ENCODE measurements at places on chromosomes 6 and 20.

DNA sequence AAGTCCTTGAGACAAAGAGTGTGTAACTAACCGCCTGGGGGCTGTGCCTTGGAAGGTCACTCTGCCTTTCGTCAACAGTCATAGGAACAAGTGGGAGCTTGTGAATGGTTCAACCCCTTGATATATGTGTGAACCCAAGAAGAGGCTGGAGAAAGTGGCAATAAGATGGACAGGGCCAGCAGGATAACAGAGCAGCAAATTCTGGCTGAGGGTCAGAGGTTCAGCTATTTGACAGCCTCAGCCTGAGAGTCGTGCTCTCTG, 54.9 kb downstream of the CPNE5 start:
- no peak for DNase-seq

GRCh38 chr6:141056945-141057625, 1075.6 kb upstream of the GJE1 start:
- DNase-seq: no peak

DNA sequence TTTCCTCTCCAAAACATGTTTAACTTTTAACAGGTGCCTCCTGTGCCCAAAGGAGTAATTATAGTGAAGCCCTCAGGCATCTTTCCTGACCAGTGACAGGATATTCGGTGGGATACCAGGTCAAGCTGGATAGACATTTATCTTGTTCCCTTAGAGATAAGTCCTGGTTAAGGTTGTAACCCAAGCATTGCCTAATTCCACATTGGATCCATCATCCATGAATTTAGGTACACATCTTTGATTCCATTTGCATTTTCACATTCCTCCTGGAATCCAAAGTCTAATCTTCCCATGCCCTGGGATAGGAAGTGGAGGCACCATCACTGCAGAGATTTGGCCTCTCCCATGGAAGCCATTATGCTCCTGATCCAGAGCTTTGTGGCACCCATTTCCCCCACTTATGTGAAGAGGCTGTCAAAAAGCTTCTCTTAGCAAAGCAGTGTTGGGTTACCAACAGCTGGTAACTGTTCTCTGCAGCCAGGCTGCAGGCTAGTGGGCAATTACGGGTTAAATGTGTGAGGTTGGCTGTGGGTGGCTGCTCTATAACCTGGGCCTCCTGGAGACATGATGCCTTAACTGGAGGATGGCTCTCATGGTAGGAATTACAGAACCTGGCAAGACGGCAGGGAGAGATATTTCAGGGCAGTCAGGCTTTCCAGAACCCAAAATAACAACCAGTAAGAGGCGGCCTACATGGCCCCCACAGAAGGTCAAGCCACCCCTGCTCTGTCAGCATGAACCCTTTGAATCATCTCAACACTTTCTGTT, 96.9 kb upstream of the VGLL2 start:
- no peak for DNase-seq

- DNase-seq: no peak
Measured at GRCh38 chr6:165031502-165031901, 277.9 kb downstream of the C6orf118 start.

DNA sequence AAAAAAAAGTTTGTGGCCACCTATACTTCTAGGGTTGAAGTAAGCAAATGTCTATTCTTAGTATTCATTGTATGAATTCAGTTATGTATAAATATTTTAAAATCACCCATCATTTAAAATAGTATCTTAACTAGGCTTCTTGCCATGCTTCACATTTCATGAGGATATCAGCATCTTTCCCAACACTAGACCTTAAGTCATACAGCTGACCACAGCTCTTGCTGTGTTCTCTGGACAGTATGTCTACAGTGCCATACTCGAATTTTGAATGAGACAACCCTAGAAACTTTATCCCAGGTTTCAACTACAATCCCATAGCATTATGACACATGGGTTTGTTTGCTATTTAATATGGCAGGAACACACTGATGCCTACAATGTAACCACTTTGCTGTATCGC, 5.2 kb downstream of the TXNDC5 start:
- no peak for DNase-seq

GRCh38 chr6:31717499-31718222, 2.5 kb downstream of the LY6G6D start:
- DNase-seq: no peak

- no peak for DNase-seq
Measured at GRCh38 chr6:111487661-111488060, 4.6 kb upstream of the REV3L start.

DNA sequence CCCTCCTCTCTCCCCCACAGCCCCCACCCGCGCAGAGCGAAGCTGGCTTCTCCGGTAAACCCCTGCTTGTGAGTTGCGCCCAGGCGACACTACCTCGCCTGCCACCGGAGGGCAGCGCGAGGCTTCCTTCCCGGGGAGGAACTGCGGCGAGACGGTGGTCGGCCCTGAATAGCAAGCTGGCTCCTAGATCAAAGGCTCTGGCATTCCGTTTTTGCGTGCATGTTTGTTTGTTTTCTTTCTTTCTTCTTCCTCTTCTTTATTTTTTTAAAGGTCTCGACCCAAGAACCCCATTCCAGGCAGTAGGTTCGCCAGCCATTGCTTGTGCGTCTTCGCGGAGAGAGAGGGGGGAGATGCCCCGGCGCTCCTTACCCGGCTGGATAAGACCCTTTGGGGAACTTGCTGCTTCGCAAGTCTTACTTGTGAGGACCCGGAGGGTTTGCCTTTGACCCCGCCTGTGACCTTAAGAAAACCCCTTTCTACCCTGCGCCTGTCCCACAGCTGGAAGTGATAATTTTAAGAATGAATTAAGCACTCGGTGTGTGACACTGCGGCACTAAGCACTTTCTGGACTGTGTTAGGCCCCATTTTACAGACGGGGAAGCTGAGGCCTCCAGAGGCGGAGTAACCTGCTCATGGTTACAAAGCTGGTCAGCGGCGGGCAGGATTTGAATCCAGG, 92.7 kb upstream of the SIRPA start:
- DNase-seq: no peak

GRCh38 chr6:149593408-149593807, 27.2 kb downstream of the GINM1 start:
- no peak for DNase-seq

DNA sequence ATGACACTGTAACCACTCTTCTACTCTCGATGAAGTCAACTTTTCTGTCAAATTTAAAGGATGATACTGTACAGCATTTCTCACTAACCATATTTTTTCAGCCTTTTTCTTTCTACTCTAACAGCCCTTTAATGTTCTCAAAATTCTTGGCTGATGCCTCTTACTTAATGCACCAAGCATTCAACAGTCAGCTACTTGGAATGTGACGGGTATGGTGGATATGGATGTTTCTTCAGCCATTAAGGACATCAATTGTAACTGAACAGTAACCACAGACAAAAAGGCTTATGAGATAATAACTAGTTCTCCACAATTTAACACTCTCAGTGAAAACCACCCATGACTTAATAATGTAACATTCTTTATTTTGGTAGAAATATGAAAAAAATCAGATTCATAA, 467.2 kb upstream of the ZNF337 start:
- no peak for DNase-seq

GRCh38 chr20:63471981-63472831, at the start of gene KCNQ2:
Gene KCNQ2, minus strand, starts transcription at chr20:63472655. Its CDS starts 192 bp downstream, at chr20:63472463.
- DNase-seq: no peak

DNA sequence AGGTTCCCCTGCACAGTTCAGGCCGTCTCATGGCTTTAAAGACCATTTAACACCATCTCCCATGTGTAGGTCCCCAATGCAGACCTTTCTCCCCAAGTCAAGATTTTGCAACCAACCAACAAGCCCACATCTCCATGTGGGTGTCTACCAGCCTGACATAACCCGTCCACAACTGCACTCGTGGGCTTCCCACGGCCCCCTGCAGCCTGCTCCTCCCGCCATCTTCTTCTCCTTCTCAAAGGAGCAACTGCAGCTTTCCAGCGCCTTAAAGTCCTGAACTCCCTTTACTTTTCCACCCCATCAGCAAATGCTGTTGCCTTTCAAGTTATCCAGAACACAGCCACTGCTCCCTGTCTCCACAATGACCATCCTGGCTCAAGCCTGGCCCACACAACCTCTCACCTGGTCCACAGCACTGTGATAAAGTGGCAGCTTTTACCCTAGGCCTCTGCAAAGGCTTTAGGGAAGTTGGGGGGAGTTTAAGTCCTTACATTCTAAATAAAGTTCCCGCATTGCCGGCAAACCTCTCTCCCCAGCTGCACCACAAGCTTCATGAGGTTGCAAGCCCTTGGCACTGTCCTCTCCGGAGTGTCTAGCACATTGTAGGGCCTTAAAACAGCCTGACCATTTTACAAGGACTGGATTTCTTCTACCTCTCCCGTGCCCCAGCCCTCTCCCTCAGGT, 140.5 kb downstream of the PREX1 start:
- DNase-seq: no peak

GRCh38 chr6:84059082-84059481, 25.5 kb downstream of the MRAP2 start:
- no peak for DNase-seq

DNA sequence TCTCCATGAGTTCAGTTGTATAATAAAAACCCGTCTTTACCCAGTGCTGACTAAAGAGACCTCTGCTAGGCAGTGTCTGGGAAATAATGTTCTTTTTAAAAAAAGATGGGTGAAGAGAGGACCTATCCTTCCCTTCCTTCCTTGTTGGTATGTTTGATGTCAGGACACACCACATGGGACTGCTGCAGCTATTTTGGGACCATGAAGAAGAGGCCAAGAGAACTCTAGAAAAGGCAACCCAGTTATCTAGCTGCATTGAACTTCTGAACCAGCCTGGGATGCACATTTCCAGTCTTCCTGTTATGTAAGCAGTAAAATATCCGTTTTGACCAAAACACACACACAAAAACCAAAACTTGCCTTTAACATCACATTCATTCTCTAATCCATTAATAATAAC, 77.3 kb downstream of the RFX6 start:
- no peak for DNase-seq

DNA sequence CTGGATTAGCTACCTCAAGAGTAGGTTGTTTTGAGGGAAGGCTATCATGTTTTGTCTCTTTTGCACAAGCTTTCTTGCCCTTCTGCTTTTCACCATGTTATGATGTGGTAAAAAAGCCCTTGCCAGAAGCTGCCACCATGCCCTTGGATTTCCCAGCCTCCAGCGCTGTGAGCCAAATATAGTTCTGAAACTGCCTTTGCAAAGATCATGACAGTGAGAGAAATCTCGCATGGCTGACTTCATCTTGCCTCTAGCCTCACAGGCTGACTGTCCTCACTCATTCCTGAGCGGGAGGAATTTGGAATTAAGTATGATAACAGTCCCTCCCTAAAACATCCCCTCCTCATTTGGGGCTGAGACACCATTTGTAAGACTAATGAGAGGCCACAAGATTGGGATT, 207.7 kb downstream of the BTBD9 start:
- no peak for DNase-seq

GRCh38 chr6:160260803-160261450, 2.3 kb upstream of the SLC22A2 start:
- no peak for DNase-seq

DNA sequence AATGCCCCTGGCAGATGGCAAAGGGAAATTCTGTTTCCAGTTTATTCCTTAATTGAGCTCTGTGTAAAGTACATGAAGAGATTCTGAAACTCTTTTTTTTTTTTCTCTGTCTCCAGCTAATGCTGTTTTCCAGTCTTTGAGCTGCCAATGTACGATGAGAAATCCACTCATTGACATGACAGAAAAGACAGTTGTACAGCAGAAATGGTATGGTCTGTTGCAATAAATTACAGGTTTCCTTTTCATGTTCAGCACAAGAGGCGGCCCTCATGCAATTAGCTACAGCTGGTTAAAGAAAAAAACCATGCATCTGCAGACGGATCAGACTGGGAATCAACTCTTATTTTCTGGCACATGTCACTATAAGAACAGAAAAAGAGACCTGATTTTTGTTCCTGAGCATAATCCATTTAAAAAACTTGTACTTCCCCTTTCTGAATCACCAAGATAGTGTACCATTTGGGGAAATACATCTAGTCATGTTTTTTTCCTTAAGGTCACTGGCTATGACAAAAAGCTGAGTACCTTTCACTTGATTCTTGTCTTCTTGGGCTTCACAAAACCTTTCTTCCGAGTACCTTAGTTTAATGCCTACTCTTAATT, 289.8 kb upstream of the PREP start:
- no peak for DNase-seq

- DNase-seq: no peak
Measured at GRCh38 chr20:36097337-36098151, 57.0 kb upstream of the EPB41L1 start.

DNA sequence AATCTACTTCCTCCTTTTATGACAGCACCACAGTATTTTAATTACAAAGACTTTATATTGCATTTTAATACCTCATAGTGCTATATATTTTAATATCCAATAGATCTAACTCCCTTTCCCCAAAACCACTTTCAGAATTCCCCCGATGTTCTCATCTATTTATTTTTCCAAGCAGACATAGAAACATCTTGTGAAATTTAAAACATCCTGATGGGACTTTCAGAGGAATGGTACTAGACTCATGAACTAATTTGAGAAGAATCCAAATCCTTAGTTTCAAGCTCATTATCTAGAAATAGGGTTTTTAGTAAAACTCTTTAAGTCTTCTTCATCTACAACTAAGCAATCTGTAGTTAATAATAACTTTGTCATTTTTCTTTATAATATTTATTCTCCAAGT, 97.0 kb downstream of the TRERF1 start:
- DNase-seq: no peak

DNA sequence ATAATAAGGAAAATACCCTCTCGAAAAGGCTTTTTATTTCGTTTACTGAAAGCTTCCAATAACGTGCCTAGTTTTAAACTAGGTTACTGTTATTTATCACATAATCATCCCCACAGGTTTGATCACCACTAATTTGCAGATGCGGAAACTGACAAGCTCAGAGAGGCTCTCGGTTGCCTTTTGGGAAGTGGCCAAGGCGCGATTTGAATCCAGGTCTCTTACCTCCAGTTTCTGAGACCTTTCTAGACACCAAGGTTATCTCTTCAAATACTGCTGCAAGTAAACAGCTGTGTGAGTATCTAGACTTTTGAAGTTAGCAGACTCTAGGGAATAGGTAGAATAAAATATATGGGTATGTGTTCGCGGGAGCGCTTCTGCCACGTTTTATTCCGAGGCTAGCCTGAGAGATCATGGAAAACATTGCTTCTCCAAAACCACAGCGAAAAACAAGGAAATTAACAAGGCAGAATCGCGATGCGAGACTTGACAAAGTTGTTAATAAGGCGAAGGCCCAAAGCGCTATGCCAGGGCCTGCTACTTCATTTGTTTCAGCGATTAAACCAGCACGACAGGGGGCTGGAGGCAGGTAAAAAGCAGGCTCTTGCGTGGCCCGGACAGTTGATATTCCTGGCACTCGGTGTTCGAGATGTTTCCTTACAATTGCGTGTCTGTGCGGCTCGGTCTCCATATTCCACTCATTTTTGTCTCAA, 1.8 kb upstream of the JARID2 start:
- no peak for DNase-seq

DNA sequence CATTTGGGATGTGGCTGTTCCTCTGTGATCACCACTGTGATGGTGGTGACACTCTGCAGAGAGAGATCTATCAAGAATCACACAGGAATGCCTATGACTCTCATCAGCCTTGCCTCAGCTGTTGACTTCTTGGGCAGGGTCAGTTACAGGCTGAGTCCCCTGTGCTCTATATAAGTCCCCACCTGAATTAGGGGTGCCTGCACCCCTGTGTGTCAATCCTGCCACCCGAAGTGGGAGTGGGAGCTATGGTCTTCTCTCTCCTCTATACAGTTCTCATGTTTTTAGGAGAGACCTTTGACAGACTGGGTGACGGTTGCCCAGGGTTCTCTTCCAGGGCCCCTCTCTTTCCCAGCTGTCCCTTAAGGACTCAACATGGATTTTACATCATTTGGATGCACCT, 173.8 kb downstream of the ZDHHC14 start:
- no peak for DNase-seq

GRCh38 chr6:29709188-29709587, 14.0 kb upstream of the HLA-F start:
- no peak for DNase-seq
